AG04450 (cell line): ENCODE measurements at places on chromosomes 3 and 15.
A peak's percentile ranks its signal among the peaks of the same experiment; 100 is the strongest.

GRCh38 chr3:183536238-183536880, 19.1 kb downstream of the KLHL6 start:
- DNase-seq: no peak

- DNase-seq: no peak
These were observed 92.3 kb upstream of the FHIT start for GRCh38 chr3:61343543-61343942.

GRCh38 chr3:43534675-43535074, 87.1 kb downstream of the ANO10 start:
- no peak for DNase-seq

DNA sequence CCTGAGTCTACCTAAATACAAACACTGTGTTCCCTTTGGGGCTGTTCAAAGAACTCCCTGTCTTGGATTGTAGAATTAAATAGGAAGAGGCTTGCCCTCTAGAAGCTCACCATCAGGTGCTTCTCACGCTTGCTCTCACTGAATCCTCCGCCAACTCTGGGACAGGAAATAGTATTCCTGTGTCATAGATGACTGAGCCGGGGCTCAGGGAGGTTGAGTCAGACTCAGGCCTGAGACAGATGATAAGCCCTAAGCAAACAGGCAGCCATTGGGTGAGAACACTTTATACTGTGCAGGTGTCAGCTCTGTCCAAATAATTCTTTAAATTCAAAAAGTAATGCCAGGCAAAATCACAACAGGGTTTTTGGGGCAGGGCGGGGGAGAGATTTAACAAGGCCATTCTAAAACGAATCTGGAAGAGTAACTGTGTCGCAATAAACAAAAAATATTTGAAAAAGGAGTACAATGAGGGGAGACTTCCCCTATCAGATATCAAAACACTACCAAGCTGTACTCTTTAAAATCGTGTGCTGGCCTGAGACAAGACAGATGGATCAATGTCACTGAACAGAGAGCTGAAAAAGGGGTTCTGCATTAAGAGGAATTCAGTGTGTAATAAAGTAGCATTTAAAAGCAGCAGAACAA, 59.0 kb downstream of the EPHB3 start:
- DNase-seq: no peak

DNA sequence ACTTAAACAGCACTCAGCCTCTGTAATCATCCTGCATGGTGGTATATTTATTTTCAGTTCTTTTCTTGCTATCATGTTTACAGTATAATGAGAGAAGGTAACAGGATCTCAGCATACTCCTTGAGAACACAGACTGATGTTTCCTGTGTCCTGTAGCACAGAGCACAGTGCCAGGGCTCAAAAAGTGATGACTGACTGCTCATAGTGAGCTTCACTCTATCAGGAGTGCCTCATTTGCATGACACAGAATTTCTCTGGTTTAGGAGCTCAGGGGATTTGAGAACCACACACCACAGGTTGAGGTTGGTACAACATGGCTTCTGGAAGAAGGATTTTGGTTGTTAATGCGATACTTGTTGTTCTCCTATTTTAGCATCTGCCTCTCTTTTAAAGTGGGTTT, 68.5 kb upstream of the SLC2A2 start:
- DNase-seq: no peak

DNA sequence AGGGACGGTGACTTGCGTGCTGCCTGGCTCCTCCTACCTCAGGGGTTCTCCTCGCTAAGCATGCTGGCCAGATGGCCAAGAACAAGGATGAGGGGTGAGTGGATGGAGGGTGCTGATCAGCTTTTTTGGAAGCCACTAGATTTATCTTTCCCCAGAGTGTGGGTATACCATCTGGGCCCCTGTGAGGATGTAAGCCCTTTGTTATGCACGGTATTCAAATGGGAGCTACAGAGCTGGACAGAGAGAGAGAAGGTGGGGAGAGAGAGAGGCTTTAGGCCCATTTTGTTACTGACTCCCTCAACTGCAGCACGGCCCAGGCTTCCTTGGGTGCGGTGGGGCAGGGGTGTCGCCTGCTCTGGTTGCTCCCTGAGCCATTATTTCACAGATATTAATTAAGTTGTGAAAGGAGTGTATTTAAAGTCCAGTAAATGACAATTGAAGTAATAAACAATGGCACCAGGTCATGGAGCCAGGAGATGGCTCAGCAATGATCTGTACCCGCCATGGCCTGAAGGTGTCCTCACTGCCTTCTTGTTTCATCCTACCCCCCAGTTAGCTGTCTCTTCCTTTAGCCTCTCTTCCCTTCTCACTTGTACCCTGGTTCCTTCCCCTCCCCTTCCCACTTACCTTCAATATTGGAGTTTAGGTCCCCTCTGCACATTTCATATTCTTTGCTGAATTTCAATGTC, 158.0 kb downstream of the CLSTN2 start:
- DNase-seq: no peak

DNA sequence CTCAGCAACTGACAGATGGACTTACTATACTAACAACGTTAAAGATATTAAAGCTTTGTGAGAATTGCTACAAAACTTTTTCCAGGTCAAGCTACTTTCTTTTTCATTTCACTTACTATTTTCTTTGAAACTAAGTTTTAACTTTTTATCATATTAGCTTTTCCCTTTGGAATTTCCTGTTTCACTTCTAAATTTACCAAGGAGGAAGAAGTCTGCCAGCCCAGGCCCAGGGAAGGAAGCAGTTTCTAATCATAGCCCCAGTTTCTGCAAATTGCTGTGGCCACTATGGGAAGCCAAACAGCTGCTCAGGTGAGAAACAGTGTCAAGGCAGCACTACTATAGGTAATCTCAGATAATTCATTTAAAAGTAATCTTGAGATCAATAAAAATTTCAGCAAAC, 18.4 kb downstream of the CYFIP1 start:
- no peak for DNase-seq

DNA sequence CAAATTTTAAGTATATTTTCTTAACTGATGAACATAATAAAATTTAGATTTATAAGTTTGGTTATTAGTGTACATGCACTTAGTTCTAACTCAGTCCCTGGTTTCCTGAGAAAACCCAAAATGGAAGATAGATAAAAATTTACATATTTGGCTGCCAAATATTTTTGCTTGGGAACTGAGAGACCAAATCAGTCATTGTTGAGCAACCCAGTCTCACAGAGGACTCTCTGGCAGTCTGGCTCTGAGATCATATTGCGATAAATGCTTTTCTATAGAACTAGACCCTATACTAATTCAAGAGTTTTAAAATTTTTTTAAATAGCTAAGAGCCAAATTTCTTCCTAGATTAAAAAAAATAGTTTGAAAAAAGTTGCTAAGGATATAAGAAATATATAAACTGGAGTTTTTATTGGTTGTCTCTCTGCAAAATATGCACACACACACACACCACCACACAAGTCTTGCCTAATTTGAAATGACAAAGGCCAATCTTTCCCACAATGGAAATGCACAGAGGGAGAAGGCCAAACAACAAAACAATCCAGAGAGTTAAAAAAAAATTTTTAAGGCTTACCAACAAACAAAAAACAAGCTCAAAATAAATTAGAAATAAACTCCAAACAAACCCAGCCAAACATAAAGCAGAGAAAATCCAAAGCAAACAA, 259.5 kb downstream of the MECOM start:
- no peak for DNase-seq

GRCh38 chr3:154745929-154746328, 315.9 kb upstream of the GPR149 start:
- DNase-seq: no peak

DNA sequence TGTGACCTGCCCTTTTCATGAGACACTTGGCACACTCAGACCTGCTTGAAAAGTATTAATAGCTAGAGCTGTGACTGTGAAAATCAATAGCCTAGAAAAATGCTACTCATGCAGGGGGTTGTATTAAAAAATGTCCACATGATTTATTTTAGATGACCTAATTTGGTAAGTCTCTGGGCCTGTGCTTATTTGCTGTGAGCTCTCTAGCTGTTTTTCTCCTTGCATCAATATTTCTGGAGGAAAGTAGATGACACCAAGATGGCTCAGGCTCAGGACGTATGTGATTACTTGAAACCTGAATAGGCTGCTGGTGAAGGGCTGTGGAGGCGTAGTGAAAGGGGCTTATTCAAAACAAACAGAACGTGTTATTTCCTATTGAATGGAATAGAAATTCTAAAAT, 29.5 kb downstream of the KCNAB1 start:
- no peak for DNase-seq

DNA sequence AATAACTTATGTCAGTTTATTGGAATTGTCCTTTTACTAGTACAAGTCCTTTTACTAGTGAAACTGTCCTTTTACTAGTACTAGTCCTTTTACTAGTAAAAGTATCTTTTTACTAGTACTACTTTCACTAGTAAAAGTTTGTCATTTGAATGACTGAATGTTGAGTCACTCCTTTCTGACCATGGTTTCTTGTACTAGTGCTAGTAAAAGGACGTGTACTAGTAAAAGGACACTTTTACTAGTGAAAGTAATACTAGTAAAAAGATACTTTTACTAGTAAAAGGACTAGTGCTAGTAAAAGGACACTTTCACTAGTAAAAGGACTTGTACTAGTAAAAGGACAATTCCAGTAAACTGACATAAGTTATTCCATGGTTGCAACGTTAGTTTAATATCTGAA, 96.3 kb downstream of the ZMAT3 start:
- no peak for DNase-seq

DNA sequence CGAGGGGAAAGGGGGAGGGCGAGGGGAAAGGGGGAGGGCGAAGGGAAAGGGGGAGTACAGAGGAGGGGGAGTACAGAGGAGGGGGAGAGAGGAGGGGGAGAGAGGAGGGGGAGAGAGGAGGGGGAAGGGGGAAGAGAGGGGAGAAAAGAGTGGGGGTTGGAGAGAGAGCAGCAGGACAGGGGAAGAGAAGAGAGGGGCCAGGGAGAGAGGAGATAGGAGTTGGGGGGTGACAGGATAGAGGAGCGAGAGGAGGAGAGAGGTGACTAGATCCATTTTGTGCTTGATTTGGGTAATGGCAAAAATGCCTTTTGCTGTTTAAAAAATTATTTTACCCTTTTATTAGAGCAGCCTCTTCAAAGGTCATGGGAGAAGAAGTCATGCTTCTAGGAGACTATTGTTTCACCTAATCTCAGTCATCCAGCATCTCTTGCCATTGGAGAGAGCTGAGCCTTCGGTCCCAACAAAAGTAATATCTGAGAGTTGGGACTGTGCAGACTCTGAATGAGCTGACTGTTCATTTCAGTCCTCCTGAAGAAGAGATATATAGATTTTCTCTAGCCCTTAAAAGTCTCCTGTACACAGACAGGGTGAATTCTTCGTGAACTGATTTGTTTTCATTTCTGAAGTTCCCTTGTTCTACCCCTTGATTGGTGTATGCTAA, 15.1 kb upstream of the TOP2B start:
- DNase-seq: no peak

DNA sequence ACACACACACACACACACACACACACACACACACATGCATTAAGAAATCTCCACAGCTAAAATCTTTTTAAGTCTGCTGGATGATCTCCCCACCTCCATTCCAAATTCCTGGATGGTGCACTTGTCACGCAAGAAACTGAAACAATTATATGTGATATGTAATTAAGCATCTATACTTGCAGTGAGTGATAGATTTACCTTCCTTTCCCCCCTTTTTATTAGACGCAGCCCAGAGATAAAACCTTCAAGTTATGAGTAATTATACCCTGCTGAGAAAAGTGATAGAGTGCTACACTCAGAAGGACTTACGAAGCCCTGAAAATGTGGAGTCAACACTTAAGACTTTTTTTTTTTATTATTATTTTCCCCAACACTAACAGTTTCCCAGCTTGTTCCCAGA, 255.2 kb downstream of the LSAMP start:
- DNase-seq: no peak

GRCh38 chr15:70096215-70097062, 1.3 kb downstream of the TLE3 start:
- DNase-seq: no peak

- no peak for DNase-seq
These were observed 7.3 kb downstream of the TMEM212 start for GRCh38 chr3:171850320-171850959.

- DNase-seq: no peak
These were observed 6.3 kb downstream of the ADGRG7 start for GRCh38 chr3:100615684-100616083.

- peak; percentile 33 for DNase-seq
These were observed 794.8 kb downstream of the MCTP2 start for GRCh38 chr15:95025924-95026728.
